ENCODE measurements at places on chromosomes 2 and 18.

DNA sequence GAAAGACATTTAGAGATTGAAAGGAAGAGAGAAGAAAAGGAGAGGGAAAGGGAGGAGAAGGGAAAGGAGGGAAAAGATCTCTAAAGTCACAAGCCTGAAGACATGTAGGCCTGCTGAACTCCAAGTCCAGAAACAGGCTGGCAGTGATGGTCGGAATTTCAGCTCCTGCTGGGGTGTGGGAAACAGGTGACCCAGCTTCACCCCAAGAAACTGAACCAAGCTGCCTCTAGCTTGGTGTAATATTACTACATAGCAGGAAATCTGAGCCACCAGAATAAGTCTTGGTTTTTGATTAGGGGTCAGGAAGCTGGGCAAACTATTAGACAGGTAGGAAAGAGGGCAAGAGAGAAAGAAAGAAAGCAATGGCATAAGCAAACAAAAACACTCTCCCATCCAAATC, 185.8 kb downstream of the PDE11A start:
- no peak for DNase-seq

DNA sequence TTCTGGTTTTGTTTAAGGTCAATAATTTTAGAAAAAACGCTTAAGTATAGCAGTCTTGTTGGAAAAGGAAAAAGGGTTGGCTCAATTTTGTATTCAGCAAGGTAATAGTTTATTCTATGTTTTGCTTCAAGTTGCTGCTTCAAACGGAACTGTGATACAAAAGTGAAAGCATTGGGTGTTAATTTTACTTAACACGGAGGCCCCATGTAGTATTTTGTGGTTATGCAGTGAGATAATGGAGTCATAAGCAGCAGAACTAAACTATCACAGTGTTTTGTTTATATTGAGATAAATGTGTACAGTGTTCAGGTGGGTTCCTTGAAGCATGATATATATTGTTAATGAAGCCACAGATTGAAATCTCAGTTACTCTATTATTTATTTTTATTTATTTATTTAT, 67.0 kb upstream of the LYPD6B start:
- peak; percentile 31 for DNase-seq

- DNase-seq, result no peak
These were observed 178.8 kb downstream of the ACKR3 start for GRCh38 chr2:236748385-236748784.

DNA sequence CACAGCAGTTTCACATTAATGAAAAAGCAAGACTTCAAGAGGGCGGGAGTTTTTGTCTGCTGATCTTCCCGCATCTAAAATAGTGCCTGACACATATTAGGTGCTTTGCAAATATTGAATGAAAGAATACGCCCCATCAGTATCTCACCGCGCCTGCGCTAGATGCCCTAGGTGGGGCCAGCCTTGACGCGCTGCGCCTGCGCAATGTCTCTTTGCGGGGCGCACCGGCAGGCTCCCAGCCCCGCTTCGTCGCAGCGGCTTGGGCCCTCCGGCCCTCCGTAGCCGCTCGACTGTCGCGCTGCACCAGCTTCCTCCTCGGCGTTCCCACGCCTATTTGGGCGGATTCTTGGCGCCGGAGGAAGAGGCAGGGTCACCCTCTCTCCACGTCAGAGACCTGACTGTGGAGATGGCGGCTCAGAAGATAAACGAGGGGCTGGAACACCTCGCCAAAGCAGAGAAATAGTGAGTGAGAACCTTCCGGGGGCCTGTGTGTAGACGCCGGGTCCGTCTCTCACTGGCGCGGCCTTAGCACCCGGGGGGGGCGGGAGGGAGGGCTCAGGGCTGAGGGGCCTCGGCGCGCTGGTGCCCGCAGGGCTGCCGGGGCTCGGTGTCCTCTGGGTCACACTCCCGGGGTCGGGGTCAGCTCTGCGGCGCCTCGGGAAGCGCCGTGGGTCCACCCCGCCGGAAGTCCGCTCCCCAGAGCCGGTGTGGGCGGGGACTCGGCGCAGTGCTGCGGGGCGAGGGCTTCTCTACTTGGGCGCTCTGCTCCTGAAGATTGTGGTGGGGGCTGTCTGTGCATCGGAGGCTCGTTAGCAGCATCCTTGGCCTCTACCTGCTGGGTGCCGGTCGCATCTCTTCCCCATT, at the start of gene NAPG:
TSS of gene NAPG (plus strand) at position 331 of the 864 bp plus-strand sequence. CDS start at position 407, 76 bp downstream.
- peak; percentile 98 for DNase-seq

- DNase-seq, result no peak
These were observed 76.6 kb downstream of the EIPR1 start for GRCh38 chr2:3301001-3301400.

GRCh38 chr2:231968820-231969219, 7.3 kb downstream of the DIS3L2 start:
- DNase-seq, result no peak

DNA sequence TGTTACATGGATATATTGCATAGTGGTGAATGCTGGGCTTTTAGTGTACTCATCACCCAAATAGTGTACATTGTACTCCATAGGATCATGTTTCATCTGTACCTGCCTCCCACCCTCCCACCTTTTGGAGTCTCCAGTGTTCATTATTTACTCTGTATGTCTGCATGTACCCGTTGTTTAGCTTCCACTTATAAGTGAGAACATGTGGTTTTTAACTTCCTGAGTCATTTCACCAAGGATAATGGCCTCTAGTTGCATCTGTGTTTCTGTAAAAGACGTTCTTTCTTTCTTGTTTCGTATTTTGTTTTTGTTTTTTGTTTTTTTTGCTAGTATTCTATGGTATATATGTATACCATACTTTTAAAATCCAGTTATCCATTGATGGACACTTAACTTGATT, 107.5 kb downstream of the MSTN start:
- no peak for DNase-seq

- DNase-seq, result peak; percentile 61
These were observed 65.5 kb downstream of the FBXO15 start for GRCh38 chr18:74081966-74082741.

- DNase-seq, result no peak
These were observed 7.0 kb downstream of the ERLEC1 start for GRCh38 chr2:53793821-53794220.

- no peak for DNase-seq
These were observed 85.4 kb upstream of the LINC00305 start for GRCh38 chr18:64234321-64234720.

DNA sequence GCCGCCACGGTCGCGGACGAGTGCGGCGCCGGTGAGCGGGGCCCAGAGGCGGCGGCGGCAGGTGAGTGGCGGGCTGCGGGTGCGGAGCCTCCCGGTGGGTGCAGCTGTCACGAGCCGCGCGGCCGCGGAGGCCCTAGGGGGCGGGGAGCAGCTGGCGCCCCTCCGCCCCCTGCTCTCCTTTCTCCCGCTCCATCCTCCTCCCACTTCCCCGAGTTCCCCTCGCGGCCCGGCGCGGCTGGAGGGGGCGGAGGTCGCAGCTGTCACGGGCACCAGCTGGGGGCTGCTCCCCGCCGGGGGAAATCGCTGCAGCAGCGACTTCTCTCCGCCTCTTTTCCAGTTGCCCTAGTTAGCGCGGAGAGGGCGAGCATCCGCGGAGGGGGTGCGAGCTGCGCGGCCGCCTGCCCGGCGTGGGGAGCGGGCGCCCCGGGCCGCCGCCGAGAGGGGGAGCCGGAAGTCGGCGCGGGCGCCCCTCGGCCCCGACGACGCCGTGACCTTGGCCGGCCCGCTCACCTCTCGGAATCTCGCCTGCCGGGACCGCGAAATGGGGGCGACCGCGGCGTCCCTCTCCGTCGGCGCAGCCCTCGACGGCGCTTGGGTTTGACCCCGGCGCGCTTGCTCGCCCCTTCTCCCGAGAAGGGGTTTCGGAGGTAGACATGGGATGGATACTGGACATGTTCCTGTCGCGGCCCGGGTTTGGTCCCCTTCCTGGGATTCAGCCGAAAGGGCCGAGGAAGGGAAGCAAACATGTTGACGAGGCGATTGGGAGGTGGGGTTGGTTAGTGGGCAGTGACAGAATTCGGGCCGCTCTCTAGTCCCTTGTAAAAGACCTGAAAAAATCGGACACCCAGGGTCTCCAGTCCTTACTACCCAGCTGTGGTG, 727 bp downstream of the NCOA1 start:
- DNase-seq, result peak; percentile 77

DNA sequence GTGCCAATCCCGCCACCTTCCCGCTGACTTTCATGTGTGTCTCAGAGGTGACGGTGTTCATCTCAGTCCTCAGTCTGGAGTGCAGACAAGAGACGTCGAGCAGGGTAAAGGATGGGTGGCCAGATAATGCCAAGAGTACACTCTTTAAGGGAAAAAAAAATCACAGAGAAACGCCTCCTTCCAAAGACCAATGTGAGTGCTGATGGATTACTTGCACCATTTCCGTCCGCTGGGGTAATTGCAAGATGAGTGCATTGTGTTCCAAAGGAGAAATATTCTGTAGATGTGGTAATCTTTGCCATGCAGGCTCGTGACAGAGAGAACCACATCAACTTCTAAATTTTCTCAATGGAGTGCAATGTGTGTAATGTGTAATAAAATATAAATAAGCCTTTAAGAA, 81.0 kb downstream of the KLHL29 start:
- no peak for DNase-seq

DNA sequence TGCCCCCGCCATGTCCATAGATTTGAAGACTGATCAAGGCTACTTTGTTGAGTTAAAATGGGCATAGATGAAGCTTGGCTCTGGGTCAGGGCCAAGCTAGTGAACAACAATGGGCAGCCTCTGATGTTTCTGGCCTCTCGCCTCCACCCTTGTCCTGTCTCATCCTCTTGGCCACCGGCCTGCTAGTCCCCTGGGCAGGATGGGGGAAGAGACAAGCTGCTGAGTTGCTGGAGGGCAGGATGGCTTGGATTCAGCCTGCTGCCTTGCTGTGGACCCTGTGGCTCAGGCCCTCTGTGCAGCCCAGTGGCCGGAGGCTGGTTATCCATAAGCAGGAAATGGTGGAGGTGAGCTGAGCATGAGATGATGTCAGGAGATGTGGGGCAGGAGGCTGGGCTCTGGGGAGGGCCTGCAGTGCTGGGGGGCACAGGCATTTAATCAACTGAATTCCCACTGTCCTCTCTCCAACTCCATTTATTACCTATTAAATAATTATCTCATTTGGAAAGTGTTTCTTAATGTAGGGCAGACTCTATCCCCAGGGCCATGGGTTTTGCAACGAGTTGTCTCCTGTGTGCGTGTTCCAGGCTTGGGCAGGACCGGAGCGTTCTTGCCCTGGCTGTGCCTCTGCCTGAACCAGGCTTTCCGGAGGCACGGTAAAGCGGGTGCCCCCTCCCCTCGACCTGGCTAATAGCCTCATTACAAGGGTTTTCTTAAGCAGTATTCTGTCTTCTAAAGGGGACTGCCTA, 122.9 kb downstream of the GLI2 start:
- no peak for DNase-seq

- peak; percentile 88 for DNase-seq
These were observed 107.1 kb downstream of the PIEZO2 start for GRCh38 chr18:11042247-11042646.

GRCh38 chr18:2326999-2327398, 244.3 kb downstream of the METTL4 start:
- DNase-seq, result no peak

- no peak for DNase-seq
These were observed 19.4 kb downstream of the TEX44 start for GRCh38 chr2:231612109-231612455.

DNA sequence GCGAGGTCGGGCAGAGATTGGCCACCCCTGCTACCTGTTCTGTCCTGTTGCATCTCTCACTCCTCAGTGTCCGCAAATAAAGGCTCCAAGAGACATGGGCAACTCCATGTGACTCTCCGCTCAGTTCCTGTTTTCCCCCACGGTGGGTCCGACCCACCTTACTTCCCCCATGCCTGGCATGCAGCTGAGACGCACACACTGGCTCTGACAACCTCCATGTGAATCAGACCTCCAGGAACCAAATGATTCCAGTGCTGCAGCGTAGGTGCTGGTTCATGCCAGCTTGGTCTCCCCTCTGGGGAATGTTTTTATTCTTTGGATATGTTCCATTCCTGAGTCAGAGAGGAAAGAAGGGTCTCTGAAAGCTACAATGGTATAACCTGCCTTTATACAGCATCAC, 221.5 kb downstream of the SH3RF3 start:
- DNase-seq, result no peak

- peak; percentile 69 for DNase-seq
These were observed 343.6 kb upstream of the SYT4 start for GRCh38 chr18:43620936-43621335.

DNA sequence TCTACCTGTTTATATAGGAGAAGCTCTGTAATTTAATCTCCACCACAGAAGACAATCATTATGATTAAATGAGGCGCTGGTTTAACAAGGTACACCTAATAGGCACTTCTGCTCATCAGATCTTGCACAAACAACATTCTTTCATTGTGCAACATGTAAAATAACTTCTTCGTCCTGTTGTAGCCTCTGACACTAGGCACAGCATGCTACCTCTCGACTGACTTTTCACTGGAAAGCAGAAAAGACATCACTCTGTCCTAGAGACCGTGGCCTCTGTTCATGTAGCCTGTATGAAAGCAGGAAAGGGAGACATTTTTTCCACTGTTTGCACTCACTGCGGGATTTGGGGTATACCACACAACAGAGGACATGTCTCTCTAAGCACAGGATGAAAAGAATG, 316.5 kb downstream of the IRS1 start:
- DNase-seq, result no peak

DNA sequence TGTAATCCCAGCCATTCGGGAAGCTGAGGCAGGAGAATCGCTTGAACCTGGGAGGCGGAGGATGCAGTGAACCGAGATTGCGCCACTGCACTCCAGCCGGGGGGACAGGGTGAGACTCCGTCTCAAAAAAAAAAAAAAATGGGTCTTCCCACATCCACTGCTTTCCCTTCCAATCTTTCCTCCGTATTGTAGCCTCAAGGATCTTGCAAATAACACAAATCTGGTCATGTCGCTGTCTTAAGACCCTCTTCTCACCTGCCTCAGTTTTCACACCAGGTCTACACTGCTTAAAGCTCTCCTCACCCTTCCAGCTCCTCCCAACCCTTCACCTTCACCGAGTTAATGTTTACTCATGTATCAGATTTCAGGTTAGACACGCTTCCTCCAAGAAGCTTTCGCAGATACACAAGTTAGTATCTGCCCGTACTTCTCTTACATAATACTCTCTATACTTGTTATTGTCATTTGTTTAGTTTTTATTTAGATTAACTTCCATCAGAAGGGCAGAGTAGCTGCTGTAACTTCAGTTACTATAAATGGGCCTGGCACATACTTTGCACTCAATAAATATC, 1.5 kb downstream of the IER3IP1 start:
- DNase-seq, result no peak

- DNase-seq, result no peak
These were observed 319.0 kb downstream of the LRRTM1 start for GRCh38 chr2:79985571-79985970.

- DNase-seq, result no peak
These were observed 33.6 kb downstream of the INPP5D start for GRCh38 chr2:233093721-233094120.

DNA sequence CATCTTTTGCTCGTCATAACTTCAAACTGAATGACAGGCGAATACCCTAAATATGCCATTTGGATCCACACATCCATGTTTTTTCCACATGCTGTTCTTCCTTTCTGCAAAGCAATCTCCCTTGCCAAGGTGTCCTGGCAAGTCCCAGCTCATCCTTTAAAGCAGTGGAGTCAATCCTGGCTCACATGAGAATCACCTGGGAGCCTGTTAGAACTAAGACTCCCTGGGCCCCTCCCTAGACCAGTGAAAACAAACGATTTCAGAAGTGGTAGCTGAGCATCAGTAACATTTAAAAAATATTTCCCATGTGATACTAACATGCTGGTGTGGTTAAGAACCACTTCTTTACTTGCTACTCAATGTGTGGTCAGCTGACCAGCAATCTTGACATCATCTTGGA, 50.6 kb upstream of the PARD3B start:
- no peak for DNase-seq

Data from OCI-M1 (cell line).